ENCODE measurements at places on chromosomes 6 and 20.

- DNase-seq, result no peak
These were observed 16.1 kb upstream of the SCGN start for GRCh38 chr6:25635886-25636317.

- DNase-seq, result no peak
These were observed 280.9 kb downstream of the QKI start for GRCh38 chr6:163695414-163695864.

- no peak for DNase-seq
These were observed 71.3 kb upstream of the EYA2 start for GRCh38 chr20:46823271-46823751.

- DNase-seq, result no peak
These were observed 39.2 kb upstream of the TPD52L1 start for GRCh38 chr6:125114248-125114858.

- no peak for DNase-seq
These were observed 163.2 kb upstream of the UST start for GRCh38 chr6:148583631-148584030.

GRCh38 chr6:44699082-44699481 lies 311.6 kb downstream of the CDC5L start:
- DNase-seq, result no peak

Data from posterior cingulate gyrus (tissue), 11 donors.